ENCODE measurements at places on chromosomes 5 and 9.

DNA sequence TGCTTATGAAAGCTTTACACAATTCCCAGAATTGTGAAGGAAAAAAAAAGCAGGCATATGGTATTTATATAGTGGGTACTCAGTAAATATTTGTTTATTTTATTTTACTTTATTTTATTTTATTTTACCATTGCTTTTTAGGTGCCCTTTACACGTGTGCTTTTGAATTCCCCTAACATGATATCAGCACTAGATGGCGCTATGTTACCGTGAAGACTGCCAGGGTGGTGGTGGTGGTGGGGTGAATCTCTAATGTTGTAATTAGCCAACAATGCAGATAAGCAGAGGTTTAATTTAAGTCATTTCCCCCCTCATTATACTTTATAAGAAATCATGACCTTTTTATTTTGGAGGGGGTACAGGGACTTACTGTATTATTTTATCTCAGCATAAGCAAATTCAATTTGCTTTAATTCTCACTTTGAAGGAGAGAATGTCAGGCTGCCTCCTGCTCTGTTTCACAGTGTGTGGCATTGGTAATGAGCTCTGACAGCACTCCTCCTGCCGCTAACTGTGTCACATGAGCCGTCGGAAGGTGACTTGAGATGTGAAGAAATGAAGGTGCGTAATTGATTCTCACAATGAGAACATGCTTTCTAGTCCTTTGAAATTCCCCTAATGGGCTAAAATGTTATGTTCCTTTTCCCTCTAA lies 165.6 kb downstream of the YTHDC2 start:
- no peak for DNase-seq

DNA sequence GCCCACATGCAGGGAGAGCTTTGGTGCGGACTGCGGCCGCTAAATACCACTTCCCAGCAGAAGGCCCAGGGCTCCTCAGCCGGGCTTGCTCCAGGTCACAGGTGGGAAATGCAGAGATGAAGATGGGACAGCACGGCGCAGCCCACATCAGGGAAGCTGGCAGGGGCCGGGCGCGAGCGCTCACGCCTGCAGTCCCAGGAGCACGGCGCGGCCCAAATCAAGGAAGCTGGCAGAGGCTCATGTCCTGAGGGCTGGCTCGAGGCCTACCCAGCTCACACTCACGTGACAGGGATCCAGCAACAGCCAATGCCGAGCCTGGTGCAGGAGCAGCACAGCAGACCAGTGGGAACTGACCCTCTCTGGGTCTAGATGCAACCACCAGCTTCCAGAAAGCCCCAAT lies 16.3 kb downstream of the LPCAT1 start:
- DNase-seq, result no peak

- no peak for DNase-seq
Observed at GRCh38 chr9:122127396-122127798, 32.2 kb downstream of the NDUFA8 start.

GRCh38 chr5:175895686-175896102 lies 24.3 kb downstream of the CPLX2 start:
- peak; percentile 61 for DNase-seq

GRCh38 chr9:80417211-80417773 lies 845.5 kb downstream of the TLE4 start:
- DNase-seq, result no peak

DNA sequence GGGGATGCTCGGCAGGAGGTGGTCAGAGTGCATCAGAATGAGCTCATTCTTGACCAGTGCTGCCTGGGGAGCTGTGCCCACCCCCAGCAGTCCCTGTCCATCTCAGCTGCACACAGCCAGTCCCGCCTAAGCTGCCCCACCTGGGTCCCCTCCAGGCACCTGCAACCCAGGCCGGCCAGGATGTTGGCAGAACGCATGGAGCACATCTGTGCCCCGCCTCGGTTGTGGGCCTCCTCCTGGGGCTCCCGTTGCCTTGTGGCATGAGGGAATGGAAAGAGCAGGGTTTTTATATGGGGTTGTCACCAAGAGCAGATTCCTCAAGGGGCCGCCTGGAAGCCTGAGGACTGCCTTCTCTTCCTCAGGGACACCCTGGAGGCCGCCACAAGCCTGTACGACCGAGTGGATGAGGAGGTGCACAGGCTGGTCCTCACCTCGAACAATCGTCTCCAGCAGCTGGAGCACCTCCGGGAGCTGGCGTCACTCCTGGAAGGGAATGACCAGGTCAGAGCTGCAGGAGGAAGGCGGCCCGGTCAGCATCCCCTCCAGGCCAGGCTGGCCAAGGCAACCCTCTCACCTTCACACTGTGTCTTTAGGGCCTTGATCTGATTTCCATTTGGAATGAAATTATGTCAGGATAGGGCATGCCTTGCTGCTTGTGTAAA lies 34.8 kb upstream of the LRRC14B start:
- DNase-seq, result no peak

- no peak for DNase-seq
Observed at GRCh38 chr9:98555651-98556465, 152.9 kb downstream of the GABBR2 start.

GRCh38 chr5:77076961-77077828 lies 9.9 kb downstream of the ZBED3 start:
- DNase-seq, result peak; percentile 49

GRCh38 chr5:135216471-135217343 lies 182.3 kb downstream of the MACROH2A1 start:
- DNase-seq, result no peak

DNA sequence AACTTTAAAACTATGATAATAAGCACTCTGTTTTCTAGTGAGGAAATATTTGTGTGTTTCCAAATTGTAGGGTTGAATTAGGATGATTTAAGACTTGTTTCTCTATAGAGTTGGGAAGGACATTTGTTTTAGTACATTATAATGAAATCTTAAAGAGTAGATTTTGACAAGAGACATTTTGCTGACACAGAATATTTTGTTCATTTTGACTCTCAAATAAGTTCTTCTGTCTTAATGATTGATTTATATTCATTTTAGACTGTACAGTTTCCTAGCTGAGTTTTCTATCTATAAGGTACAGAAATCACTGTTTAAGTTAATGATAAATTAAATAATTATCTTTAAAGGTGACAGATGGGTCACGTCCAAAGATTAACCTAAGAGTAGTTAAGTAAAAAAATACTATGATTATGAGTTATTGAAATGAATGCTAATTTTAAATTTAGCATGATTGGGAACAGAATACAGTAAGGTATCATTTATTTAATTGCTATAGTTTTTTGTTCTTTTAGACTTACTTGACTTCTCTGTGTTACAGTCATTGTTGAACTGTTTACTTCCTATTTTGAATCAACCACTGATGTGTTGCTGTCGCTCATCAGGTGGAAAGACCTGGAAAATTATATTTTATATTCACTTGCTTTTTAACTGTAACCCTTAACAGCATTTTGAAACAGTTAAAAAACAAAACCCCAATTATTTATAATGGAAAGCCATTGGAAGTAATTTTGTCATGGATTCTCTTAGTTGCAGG lies 19.5 kb downstream of the PBX3 start:
- no peak for DNase-seq

GRCh38 chr5:177124486-177124991 lies 9.0 kb upstream of the NSD1 start:
- no peak for DNase-seq

DNA sequence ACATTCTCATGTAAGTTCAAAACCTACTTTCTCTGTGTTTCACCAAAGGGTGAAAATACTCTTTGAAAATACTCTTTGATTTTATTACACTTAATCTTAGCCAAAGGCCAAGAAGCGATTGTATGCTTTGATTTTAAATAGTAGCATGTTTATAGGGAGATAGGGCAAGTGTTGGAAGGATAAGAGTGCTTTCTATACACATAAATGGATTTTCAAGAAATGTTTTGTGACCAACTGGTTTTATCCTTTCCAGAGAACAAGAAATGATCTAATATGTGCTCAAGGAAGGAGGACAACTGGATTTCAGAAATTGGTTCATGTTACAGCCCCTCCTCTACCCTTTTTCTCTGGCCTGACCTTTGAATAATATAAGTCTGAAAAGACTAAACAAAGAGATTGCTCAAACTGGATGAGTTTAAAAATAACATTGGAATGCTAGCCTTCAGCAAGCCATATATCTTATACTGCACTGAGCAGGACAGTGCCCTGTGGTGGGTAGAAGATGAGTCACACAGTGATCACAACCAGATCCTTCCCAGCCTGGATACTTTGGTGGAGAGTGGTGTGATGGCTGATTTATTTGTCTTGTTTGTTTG lies 13.1 kb downstream of the PALM2AKAP2 start:
- no peak for DNase-seq

DNA sequence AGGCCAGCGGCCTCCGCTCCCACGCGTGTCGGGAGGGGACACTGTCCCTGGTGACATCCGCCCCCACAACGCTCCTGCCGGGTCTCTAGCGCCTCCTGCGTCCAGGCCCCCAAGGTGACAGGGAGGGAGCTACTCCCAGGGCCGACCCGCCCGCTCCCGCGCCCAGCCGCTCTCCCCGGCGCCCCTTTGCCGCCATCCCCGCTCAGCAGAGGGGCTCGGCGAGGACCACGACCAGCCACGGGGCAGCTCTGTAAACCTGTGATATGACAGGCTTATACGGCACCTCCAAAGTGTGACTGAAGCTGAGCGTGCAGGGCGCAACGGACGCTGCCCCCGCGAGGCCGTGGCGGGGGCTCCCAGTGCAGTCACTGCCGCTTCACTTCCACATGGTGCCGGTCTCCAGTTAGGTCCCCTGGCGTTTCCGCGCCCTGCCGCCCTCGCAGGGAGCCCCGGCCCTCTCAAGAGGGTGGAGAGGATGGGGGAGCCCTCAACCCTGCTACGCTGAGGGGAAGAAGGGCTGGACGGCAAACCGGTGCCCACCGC lies 978 bp upstream of the ADCY2 start:
- DNase-seq, result no peak

GRCh38 chr9:70291446-70291845 lies 32.7 kb downstream of the SMC5 start:
- DNase-seq, result no peak

DNA sequence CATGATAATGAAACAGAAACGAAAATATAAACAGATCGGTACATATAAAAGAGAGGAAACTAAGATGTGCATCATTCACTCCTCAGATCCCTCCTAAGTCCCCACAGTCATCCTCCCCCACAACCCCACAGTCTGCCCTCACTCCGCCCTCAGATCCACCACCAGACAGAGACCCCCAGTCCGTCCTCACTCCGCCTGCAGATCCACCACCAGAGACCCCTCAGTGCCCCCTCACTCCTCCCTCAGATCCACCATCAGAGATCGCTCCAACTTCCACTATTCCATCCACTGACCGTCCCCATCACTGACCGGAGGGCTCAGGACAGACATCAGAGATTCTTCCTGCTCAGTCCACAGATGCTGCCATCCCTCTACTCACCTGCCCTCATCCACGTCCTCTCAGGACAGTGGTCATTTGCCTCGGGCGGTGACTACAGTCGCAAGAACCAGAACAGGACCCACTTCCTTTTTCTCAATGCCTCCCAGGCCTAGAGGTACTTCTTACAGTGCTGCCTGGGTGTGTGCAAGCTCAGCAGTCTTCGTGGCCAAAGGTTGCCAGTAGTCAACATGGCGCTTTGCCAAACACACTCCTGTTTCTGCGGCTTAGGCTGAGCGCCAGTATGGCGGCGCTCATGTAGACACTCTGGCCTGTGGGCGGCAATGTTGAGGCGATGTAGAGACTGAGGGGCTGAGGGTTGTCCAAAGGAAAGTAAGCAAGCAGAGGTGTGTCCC lies 8.3 kb upstream of the SPATA31C1 start:
- no peak for DNase-seq

GRCh38 chr5:110264661-110265060 lies 461.8 kb downstream of the TMEM232 start:
- DNase-seq, result no peak

- no peak for DNase-seq
Observed at GRCh38 chr5:147072622-147073021, 162.2 kb upstream of the STK32A start.

DNA sequence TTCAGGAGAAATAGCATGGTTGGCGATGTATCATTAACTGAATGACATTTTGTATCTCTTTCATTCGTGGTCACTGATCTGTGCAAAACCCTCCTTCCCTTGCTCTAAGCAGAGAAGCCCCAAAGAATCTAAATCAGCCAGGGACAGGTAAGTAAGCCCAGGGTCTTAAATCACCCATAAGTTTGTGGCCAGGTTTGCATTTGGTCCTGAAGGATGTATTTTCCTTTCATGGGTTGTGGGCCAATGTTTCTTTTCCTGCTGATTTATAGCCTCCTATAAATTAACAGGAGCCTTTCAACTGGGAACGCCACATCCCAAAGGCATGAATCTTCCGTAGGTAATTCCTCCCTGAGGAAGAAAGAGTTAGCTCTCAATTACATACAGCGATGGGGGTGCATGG lies 217.5 kb upstream of the TNC start:
- DNase-seq, result no peak

DNA sequence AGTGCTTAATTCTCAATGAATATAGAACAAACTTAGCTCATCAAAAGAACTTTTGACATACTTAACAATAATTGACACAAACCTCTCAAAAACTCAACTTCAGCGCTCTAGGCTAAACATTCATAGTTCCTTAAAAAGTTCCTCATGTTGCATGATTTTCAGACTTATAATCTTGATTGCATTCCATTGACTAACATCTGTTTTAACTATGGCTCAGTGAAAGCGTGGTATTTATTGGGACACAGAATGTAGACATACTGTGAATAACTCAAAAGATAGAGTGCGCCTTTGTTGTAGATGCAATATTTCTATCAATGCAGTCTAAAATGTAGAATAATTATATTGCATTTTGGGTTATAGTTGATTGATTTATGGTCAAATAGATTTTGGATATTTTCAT lies 227.1 kb upstream of the HAPLN1 start:
- DNase-seq, result no peak

DNA sequence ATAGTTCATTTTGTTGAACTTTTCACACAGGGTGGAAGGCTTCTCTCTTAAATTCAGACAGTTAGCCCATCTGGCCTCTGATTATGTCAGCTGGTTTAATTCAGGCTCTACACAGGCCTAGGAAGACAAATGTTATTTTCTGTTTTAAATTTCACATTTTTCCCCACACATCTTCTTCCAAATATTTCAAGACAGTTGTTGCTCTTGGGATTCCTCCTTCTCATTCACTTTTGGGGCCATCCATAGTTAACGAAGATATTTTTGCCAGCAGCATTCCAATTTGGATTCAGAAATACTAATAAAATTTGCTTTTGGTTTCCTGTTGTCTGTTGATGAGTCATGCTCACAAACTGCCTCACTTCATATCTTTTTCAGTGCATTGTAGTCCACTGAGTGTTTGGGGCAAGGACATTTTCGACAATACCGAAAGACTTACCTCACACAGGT lies 475.4 kb downstream of the DMAC1 start:
- no peak for DNase-seq

DNA sequence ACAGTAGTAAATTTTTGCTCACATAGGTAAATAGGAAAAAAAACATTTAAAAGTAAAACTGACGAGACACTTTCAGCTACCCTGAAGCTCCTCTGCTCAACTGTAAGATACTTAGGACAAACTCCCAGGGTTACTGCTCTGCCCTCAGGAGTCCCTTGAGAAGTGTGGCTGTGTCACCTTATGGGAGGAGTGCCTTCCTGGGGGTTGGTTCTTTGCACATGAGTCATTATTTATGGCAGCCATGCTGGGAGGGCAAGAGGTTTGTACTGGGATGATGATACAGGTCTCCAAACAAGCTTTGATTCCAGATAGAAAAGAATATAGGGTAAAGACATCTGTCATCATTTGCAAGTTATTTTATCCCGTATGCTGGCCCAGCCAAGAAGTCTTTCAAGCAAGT lies 45.9 kb downstream of the TTC1 start:
- no peak for DNase-seq

- DNase-seq, result no peak
Observed at GRCh38 chr5:109630093-109630492, 59.6 kb upstream of the MAN2A1 start.

GRCh38 chr5:73896097-73896496 lies 270.1 kb downstream of the ARHGEF28 start:
- DNase-seq, result no peak
